ENCODE measurements at places on chromosomes 2 and 18.

- no peak for DNase-seq
Observed at GRCh38 chr2:217478831-217479455, 523.9 kb downstream of the TNS1 start.

DNA sequence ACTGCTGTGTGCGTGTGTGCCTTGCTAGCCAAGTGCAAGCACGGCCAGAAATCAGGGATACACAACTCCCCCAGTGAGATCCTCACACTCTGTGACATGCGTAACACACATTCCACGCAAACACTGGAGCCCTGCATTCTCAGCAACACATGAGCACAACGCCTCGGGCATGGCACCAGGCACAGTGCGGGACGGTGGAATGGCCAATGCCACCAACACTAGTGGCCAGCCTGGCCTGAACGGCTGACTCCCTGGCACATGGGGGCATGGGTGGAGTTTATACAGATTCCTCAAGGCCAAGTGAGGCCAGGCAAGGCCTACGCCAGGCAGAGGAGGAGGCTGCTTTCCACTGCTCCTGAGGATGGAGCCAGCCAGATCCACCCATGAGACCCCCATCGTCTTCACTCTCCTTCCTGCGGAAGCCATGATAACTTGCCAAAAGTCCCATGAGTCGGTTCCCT lies 56.2 kb downstream of the ANKMY1 start:
- DNase-seq = no peak

DNA sequence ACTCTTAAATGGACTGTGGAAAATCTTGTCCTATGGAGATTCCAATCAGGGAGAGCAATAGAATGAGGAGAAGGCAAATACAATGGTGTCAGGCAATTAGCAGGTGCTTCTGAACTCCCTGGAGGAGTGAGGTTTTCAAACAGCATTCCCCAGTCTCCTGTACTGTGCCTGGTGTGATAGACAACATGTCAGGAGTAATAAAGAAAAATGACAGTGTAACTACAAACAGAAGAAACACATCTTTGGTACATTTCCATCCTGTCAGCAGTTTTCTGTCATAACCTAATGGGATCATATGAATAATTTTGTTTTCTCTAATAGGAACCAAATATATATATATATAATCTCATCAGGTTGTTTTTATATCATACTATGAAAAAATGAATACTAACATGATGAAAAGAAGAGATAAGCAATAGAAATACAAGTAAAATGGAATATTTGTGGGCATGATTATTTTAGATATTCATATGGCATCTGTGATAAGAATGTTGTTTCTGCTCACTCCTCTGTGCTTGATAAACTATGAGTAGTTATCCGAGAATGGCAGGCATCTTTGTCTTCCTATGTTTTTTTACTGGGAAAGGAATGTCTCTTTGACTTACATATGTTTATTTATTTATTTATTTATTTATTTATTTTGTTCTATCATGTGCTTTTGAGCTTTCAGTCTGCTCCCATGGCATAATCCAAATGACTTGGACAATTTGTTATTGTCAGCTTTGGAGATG lies 441.7 kb downstream of the TXNL1 start:
- DNase-seq = no peak

GRCh38 chr2:126770466-126770865 lies 114.5 kb downstream of the GYPC start:
- DNase-seq = no peak
